ENCODE measurements at places on chromosomes 13 and 19. TPM values are rescaled to one million over a fixed set of nuclear protein-coding genes. Genes with fewer than 3 reads are reported as not detected.

Gene C1QTNF9B
- 0.56 TPM for total RNA-seq

Gene VSTM2B
- not detected for total RNA-seq

Gene CD70
- total RNA-seq, result not detected

Gene EXOC3L2
- total RNA-seq, result not detected

Gene SULT2A1
- total RNA-seq, result not detected

Gene IER2
- 17.5 TPM for total RNA-seq
